NCI-H526 treated with DMSO at 0.1 percent for 48 hours (cell line): ENCODE measurements at places on chromosomes 11 and 22.

DNA sequence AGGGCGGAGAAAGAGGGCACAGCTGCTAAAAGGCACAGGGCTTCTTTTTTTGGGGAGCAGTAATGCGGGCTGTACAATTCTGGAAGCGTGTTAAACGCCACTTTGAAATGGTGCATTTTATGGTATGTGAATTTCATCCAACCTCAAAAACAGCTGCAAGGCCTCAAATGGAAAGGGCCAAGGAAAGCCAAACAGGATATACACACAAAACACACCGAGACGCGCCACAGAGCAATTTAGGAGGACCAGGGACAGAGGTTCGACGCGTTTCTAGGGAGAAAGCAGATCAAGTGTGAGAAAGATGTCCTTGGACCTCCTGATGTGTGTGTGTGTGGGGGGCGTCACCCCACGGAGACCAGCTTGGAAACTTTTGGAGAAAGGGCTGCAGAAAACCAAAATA lies 31.1 kb downstream of the TSPAN4 start:
- no peak for DNase-seq

- peak; percentile 38 for DNase-seq
Measured at GRCh38 chr11:18171377-18172000, 1.1 kb upstream of the MRGPRX4 start.

DNA sequence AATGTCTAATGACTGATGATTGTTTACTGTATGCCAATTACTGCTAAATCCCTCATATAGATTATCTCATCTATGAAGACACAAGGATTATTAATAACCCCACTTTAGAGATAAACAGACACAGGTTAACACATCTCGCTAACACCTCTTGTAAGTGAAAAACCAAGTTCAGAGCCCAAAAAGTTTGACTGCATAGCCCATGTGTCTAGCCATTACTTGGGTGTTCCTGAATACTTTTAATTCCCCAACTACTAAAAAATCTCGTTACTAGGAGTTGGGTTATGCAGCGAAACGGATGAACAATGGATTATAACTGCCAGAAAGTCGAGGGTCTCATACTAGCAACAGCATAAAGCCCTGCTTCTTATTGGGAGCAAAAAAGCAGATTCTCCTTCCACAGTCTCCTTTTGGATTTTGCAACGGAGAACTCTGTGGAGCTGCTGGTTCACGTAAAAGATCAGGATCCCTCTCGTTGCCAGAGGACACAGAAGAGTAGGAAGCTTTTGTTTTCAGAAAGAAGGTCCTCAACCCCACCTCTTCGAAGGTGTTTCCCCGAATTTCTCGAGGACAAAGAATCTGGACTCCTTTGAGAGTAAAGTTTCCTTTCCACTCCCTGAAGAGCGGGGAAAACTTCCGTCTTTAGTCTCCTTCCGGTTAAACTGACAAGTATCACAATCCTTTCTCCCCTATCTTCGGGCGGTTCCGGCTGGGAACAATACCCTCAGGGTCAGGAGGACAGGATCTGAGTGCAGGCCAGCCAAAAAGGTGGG lies 979 bp downstream of the ZBED5 start:
- DNase-seq, result no peak

- DNase-seq, result no peak
Measured at GRCh38 chr11:63998558-63999348, 12.5 kb downstream of the OTUB1 start.

- no peak for DNase-seq
Measured at GRCh38 chr11:69053546-69054396, 5.0 kb downstream of the TPCN2 start.
